Upper lobe of left lung (tissue), 6 donors: ENCODE measurements at places on chromosomes 5 and 9. TPM values are rescaled to one million over a fixed set of nuclear protein-coding genes. Genes with fewer than 3 reads are reported as not detected.

DNA sequence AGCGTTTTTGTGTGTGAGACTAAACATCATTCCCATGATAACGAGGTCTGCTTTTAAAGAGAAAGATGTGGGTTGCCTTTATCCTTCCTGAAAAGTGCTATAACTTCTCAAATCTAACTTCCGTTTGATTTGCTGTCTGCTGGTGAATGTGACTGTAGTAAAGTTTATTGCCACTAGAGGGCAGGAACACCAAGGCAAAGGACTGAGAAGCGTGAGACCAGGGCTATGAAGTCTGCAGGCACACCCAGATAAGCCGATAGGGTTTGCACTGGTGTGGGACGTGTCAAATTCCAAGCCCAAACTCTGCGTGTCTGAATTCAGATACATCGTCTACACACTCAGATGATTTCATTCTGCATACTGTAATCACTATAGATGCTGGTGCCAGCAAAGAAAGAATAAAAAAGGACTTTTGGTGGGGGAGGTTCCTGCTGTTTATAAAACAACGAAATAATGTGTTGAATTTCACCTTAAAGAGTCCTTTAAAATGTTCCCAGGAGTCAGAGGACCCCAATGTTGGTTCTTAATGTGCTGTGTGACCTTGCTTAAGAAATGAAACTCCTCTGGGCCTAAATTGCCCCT, 87.2 kb downstream of the PTTG1 start:
- no peak overlapping the region for H3K4me3 ChIP-seq
- no peak overlapping the region for H3K27ac ChIP-seq
- H3K36me3 ChIP-seq, result no peaks in the 10 kb centered on the region
- H3K4me1 ChIP-seq, result peaks cover 18% of the 10 kb centered on the region

DNA sequence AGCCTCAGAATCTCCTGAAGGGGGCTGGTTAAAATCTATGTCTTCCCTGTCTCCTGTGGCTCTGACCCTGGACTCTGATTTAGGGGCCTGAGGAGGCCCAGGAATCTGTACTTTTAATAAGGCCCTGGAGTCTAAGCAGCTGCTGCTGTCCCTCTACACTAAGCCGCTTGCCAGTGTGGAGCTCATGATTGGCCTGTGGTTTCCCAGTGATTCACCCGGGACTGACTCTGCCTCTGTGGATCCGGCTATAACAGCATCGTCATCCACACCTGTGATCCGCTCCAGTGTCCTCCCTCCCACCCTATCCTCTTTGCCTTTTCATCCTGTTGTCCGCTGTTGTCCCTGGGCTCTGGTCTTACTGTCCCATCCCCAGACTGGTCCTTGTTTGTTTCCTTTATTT, 3.7 kb downstream of the SLC31A2 start:
- peaks cover 40% of the 10 kb centered on the region for H3K4me1 ChIP-seq
- H3K4me3 ChIP-seq, result peak overlapping the region; percentile 18
- H3K36me3 ChIP-seq, result peaks cover 25% of the 10 kb centered on the region
- H3K27me3 ChIP-seq, result no peaks in the 10 kb centered on the region
- peak; percentile 60 for DNase-seq
- peak overlapping the region; percentile 17 for H3K27ac ChIP-seq

Gene CTSL
- 81.7 TPM for total RNA-seq

Gene GPR21
- total RNA-seq, result not detected

Gene SLC1A3
- total RNA-seq, result 37.0 TPM

DNA sequence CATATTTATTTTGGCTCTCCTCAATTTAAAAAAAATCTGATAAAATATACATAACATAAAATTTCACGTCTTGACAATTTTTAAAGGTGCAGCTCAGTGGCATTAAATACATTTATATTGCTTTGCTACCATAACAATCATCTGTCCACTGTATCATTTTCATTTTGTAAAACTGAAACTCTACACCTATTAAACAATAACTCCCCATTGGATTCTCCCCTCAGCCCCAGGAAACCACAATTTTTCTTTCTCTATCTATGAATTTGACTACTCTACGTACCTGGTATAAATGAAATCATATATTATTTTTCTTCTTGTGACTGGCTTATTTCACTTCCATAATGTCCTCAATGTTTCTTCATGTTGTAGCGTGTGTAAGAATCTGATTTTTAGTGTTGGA, 563.5 kb downstream of the PRR16 start:
- H3K36me3 ChIP-seq, result no peaks in the 10 kb centered on the region
- H3K4me1 ChIP-seq, result no peaks in the 10 kb centered on the region
- DNase-seq, result no peak
- H3K27ac ChIP-seq, result no peak overlapping the region

GRCh38 chr5:153619771-153620170, 129.3 kb downstream of the GRIA1 start:
- H3K27me3 ChIP-seq, result no peaks in the 10 kb centered on the region
- H3K36me3 ChIP-seq, result no peaks in the 10 kb centered on the region
- no peak overlapping the region for H3K4me3 ChIP-seq
- H3K4me1 ChIP-seq, result peaks cover 4% of the 10 kb centered on the region
- H3K27ac ChIP-seq, result no peak overlapping the region
- DNase-seq, result peak; percentile 82

GRCh38 chr9:93235300-93235960, 51.5 kb downstream of the WNK2 start:
- no peaks in the 10 kb centered on the region for H3K36me3 ChIP-seq
- H3K27ac ChIP-seq, result no peak overlapping the region
- no peaks in the 10 kb centered on the region for H3K27me3 ChIP-seq
- H3K4me1 ChIP-seq, result peaks cover 6% of the 10 kb centered on the region
- no peak overlapping the region for H3K4me3 ChIP-seq

GRCh38 chr5:156154757-156155156, 172.2 kb upstream of the SGCD start:
- no peak for DNase-seq
- H3K36me3 ChIP-seq, result no peaks in the 10 kb centered on the region
- no peaks in the 10 kb centered on the region for H3K27me3 ChIP-seq
- H3K4me1 ChIP-seq, result no peaks in the 10 kb centered on the region

DNA sequence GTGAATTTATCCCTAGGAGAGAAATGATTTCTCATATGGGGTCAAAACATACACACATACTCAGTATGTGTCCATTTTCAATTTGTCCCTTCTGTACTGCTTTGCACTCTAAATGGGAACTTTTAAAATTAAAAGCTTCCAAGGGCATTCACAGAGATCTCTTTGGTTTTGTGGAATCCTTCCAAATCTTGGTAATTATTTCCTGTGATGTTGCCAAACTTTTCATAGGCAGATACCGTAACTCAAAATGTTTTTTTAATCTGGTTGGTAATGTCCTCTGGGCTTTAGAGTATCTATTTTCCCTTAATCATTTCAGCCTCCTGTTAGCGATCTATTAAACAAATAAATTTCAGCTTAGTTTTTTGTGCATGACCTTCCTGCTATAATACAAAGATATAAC, 282.4 kb downstream of the ARHGEF28 start:
- no peak overlapping the region for H3K4me3 ChIP-seq
- H3K27me3 ChIP-seq, result no peaks in the 10 kb centered on the region
- H3K27ac ChIP-seq, result no peak overlapping the region
- peaks cover 3% of the 10 kb centered on the region for H3K36me3 ChIP-seq
- H3K4me1 ChIP-seq, result no peaks in the 10 kb centered on the region

DNA sequence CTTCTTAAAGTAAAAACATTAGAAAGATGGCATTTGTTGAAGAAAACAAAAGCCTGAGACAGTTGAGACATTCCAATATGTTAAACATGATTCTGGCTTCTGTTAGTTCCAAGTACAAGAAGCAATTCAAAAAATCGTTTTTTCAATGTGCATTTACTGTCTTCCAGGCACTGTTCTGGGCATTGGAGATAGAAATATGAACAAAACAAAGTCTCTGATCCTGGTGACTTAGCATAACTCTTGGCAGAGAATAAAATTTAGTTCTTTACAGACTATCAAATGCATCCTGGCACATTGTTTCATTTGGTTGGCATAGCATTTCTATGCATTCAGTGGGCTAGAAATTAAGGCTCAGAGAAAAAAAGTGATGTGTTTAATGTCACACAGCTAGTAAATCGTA, 77.5 kb downstream of the VCAN start:
- H3K4me3 ChIP-seq, result no peak overlapping the region
- H3K4me1 ChIP-seq, result no peaks in the 10 kb centered on the region
- H3K36me3 ChIP-seq, result no peaks in the 10 kb centered on the region
- no peak overlapping the region for H3K27ac ChIP-seq
- DNase-seq, result no peak

Gene HRH2
- total RNA-seq, result 6.2 TPM

GRCh38 chr5:88557881-88558280, 289.2 kb upstream of the TMEM161B start:
- no peak overlapping the region for H3K27ac ChIP-seq
- no peaks in the 10 kb centered on the region for H3K36me3 ChIP-seq
- DNase-seq, result no peak
- H3K27me3 ChIP-seq, result no peaks in the 10 kb centered on the region
- no peaks in the 10 kb centered on the region for H3K4me1 ChIP-seq
- no peak overlapping the region for H3K4me3 ChIP-seq

GRCh38 chr5:74638544-74638969, 2.0 kb downstream of the ENC1 start:
- no peaks in the 10 kb centered on the region for H3K27me3 ChIP-seq
- H3K36me3 ChIP-seq, result peaks cover 15% of the 10 kb centered on the region
- peak overlapping the region; percentile 67 for H3K4me3 ChIP-seq
- H3K27ac ChIP-seq, result peak overlapping the region; percentile 90

DNA sequence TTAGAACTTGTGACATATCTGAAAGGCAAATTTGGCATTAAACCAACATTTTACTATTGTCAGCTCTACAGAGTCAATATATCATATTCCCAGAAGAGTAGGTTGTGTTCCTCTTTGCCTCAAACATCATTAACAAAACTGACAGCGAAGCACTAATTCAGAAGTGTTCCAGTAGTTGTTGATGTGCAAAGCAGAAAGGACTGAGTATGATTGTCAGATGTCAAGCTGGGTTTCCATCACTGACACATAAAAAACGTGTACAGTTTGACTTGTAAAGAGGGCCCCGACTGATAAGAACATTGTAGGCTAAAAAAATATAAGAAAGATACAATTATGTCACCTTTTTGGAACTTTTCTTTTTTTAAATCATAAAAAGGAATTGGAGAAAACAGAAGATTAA, 101.5 kb upstream of the ZNF608 start:
- peaks cover under 1% of the 10 kb centered on the region for H3K4me1 ChIP-seq
- H3K36me3 ChIP-seq, result no peaks in the 10 kb centered on the region
- no peak overlapping the region for H3K27ac ChIP-seq
- no peaks in the 10 kb centered on the region for H3K27me3 ChIP-seq
- no peak overlapping the region for H3K4me3 ChIP-seq
- DNase-seq, result no peak

DNA sequence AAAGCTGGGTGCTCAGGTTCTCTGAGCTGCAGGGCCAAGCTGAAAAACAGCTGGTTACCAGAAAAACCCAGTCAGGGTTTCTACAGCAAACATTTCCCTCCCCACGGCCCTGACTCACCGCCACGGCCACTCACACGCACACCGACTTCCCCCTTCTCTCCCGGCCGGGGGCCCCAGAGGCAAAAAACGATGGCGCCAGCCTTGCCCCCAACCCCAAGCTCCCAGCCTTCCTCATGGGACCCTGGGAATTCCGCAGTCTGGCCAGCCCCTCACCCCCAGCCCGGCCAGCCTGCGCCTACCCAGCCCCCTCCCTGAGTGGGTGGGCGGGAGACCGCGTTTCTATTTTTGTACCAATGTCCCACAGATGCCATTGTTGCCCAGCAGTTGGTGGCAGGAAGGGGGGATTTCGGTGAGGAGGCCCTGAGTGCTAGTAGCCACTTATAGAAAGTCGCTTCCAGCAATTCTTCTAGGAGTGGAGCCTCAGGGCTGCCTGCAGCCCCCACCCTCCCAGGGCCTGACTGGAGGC, 18.4 kb downstream of the ENG start:
- peak overlapping the region; percentile 96 for H3K27ac ChIP-seq
- H3K4me1 ChIP-seq, result peaks cover 83% of the 10 kb centered on the region
- no peak overlapping the region for H3K4me3 ChIP-seq
- peak; percentile 53 for DNase-seq
- H3K36me3 ChIP-seq, result peaks cover 2% of the 10 kb centered on the region
- no peaks in the 10 kb centered on the region for H3K27me3 ChIP-seq

DNA sequence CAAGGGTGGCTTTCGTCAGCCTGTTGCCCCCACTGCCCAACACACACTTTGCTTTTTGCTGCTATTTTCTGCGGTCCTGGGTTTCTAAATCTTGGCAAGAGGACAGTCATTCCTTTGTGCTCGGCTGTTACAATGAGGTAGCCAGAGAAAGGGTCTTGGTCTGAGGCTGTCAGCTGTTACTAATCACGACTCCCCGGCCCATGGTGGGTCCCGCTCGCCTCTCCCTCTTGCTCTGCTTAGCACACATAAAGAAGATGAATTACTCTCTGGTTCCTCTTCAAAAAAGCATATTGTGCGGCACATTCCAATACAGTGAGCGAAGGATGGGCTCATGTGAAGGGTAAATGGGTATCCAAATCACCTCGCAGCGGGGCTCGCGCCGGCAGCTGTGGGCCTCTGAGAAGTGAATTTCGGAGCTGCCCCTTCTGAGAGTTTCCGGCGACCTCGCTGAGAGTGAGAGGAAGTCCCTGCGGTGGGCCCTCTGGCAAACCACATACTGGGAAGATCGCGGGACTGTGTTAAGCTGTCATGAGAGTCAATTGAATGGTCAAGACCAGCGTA, 56.0 kb downstream of the SLC1A3 start:
- DNase-seq, result no peak
- H3K27me3 ChIP-seq, result no peaks in the 10 kb centered on the region
- peaks cover 11% of the 10 kb centered on the region for H3K4me1 ChIP-seq
- H3K4me3 ChIP-seq, result no peak overlapping the region

Gene GABRA1
- total RNA-seq, result not detected

Gene MYMK
- total RNA-seq, result not detected

- no peak overlapping the region for H3K4me3 ChIP-seq
- no peak overlapping the region for H3K27ac ChIP-seq
- DNase-seq, result no peak
- H3K36me3 ChIP-seq, result no peaks in the 10 kb centered on the region
Observed at GRCh38 chr9:18675332-18675731, 201.4 kb downstream of the ADAMTSL1 start.

Gene FOXD4
- total RNA-seq, result 0.54 TPM

Gene PHYHD1
- 82.2 TPM for total RNA-seq

GRCh38 chr9:14441976-14442651, 128.2 kb upstream of the NFIB start:
- H3K27ac ChIP-seq, result no peak overlapping the region
- H3K4me1 ChIP-seq, result no peaks in the 10 kb centered on the region
- no peak overlapping the region for H3K4me3 ChIP-seq
- H3K27me3 ChIP-seq, result no peaks in the 10 kb centered on the region
- no peaks in the 10 kb centered on the region for H3K36me3 ChIP-seq
- DNase-seq, result no peak

DNA sequence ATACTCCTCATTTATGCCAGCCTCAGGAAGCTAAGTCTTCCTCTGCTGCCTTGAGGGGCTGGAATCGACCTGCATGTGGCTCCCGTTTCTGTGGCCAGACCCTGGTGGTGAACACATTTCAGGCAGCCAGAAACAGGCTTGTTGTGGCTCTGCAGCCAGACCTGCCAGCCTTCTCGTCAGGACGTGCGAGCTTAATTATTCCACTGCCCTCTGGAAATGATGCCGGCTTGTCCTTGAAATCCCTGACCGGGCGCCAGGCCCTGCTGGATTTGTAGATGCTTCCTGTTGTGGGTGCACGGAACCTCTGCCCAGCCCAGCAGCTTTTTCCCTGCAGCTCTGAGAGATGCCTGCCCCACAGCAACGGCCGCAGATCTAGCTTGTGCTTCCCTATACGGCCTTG, 41.6 kb downstream of the PDZD2 start:
- H3K36me3 ChIP-seq, result no peaks in the 10 kb centered on the region
- no peak for DNase-seq
- H3K4me1 ChIP-seq, result no peaks in the 10 kb centered on the region
- H3K27ac ChIP-seq, result no peak overlapping the region

Gene DMRT3
- total RNA-seq, result not detected

Gene IFNK
- not detected for total RNA-seq

- peaks cover 8% of the 10 kb centered on the region for H3K4me1 ChIP-seq
- H3K27me3 ChIP-seq, result no peaks in the 10 kb centered on the region
- H3K36me3 ChIP-seq, result peaks cover 30% of the 10 kb centered on the region
- no peak for DNase-seq
- no peak overlapping the region for H3K27ac ChIP-seq
- no peak overlapping the region for H3K4me3 ChIP-seq
Observed at GRCh38 chr5:32047056-32047455, 127.1 kb downstream of the GOLPH3 start.

Gene ACTBL2
- not detected for total RNA-seq
